ENCODE measurements at places on chromosomes 2 and 18.

GRCh38 chr18:11517704-11518103 lies 91.7 kb upstream of the SLC35G4 start:
- DNase-seq: no peak

- no peak for DNase-seq
Measured at GRCh38 chr2:79580175-79580574, 67.3 kb downstream of the CTNNA2 start.

- no peak for DNase-seq
Measured at GRCh38 chr2:3683748-3684454, 19.5 kb upstream of the DCDC2C start.

GRCh38 chr18:32764611-32765244 lies 8.1 kb downstream of the KLHL14 start:
- DNase-seq: no peak

GRCh38 chr2:139867601-139868226 lies 1087.5 kb upstream of the NXPH2 start:
- DNase-seq: no peak

DNA sequence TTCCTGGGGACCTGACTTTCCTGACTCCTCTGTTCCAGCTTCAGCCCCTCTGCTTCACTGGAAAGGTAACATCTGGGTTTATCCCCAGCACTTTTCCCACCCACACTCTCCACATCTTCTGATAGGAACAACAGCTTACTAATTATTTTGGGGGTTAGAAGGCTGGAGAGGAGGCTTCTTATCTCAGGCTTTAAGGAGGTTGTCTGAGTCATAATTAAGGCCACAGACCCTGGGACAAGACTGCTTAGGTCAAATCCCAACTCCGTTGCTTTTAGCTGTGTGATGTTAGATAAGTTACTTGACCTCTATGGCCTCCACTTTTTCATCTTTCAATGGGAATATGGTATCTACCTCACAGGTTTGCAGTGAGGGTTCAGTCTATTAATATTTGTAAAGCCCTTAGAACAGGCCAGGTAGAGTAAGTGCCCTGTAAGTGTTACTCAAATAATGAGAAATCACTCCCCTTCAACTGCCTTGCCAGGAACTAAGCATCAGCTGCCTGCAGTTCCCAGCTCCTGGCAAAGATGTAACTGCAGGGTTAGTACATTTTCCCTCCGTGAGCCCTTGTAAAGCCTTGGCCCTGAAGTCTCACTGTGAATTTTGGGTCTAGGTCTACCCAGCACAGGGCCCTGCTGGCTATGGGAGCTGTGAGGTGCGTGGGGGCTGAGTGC lies 123.6 kb downstream of the MTX2 start:
- DNase-seq: no peak

DNA sequence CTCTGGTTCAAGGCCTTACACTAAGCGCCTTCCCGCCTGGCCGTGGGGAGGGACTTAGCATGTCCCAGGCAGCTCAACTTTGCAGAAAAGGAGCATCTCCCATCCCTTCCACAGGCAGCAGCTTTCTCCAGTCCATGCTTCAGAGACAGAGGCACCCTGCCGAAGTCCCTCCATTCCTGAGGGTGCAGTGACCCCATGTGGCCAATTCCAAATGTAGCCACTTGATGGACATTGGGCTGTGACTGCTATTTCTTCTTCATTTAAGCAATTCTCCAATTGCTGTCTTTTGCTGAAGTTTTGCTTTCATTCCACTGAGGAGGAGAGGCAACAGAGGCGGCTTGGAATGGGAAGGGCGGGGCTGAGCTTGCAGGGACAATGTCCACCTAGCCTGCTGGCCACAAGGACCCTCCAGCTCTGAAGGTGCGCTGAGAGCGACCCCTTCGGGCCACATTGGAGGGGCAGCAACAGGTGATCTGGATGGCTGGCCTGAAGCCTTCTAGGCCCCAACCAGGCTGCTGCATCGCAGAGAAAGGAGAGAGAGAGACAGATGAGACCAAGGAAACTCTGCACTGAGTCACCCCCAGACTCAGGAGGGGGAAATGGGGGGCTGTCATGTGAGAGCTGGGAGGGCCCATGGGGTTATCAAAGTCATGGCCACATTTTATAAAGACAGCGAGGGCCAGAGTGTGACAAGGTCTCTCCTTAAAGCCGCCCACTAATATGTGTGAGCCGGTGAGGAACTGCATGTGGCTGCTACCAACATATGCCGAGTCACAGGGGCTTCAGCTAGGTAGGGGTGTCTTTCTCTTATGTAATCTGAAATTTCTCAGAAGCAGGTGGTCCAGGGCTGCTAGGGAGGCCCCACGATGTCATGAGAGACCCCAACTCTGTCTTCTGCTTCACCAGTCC lies 61.3 kb downstream of the LONRF2 start:
- no peak for DNase-seq

DNA sequence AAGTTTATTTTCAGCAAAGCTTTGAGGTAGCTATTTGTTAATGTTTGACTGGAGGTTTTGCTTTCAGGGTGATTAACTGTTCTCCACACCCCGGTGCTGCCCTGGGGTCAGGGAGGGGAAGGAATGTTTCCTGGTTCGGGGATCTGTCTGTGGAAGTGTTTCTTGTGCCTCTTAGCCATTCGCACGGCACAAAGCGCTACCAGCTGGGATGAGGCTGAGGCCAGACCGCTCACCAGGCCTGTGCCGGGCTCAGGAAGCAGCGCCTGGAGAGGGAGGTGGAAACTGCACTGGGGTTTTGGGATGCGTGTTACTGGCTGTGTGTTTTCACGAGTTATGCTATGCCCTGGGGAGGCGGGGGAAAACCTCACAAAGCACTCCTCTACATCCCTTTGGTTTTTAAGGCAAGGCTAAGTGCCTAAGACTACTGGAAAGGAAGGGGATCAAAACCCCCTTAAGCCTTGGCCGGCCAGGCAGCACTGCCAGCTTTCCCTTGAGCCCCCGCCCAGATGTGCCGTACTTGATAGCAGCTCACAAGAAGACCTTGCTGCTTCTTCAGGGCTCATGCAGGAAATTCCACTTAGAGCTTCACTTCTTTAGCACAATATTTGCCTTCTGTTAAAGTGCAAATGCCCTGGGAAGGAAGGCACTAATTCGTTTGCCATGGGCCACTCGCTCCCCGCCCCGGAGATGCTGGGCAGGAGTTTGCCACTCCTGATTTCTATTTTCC lies 65.7 kb upstream of the CNGA3 start:
- DNase-seq: no peak

DNA sequence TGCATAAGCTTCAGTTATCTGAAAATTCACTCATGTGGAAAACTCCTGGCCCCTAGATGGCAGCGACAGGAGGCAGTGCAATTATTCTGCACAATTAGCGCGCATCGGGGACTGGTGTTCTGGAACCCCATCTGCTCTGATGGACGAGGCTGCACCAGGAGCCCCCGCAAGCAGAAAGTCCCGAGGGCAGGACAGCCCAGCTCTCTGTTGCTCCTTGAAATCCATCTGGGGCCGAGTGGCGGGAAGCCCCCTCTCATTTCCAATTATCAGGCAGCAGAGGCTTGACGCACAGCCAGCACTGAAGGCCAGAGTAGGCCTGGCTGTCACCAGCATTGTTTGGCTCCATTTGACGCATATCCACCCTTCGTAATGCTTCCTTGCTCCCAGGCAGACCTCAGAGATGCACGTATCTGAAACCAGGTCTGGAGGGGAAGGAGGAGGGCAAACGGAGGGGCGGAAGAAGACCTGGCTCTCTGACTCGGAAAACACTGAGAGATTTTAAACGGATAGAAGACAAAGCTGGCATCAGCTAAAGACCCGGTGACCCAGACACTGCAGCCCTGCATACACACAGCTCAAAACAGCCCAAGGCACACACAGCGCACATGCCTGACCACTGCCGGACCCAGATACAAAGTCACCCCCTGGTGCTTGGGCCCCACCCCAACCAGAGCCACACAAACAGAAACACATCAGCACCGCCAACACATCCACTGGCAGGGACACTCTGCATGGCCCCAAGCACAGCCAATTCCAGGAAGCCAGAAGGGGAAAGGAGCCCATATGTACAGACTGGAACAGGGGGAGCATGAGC lies 69.8 kb downstream of the TNS1 start:
- DNase-seq: peak; percentile 90

- DNase-seq: no peak
Measured at GRCh38 chr18:4035521-4035920, 419.6 kb downstream of the DLGAP1 start.

- no peak for DNase-seq
Measured at GRCh38 chr18:36387310-36387709, 89.8 kb downstream of the FHOD3 start.

DNA sequence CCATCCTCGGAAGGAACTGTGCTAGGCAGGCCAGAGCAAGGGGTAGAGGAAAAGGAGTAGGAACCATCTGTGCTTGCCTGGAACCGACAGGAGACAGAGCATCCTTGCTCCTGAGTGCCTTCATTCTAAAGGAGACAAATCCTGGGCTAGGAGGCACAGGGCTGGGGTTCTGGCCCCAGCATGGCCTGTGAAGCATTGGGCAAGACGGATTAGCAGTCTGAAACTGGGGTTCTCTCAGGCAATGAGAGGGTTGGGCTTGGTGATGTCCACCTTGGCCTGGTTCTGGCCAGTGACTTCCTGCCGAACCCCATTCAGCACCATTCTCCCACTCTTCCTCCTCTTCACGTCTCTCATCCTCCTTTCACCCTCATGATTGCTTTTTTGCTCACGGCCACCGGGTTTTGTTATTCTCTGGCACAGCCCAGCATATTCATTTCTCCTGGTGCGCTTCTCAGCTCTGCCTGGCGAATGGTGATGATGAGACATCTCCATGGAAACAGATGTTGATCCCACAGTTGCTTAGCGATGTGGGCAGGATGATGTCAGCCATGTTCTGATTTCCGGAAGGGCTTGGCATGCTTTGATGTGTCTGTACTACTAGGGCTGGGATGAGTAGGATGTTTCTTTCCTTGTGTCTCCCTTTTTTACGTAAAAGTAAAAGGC lies 127.7 kb downstream of the CAPN13 start:
- DNase-seq: peak; percentile 28

GRCh38 chr18:48719974-48720654 lies 181.3 kb downstream of the CTIF start:
- no peak for DNase-seq

DNA sequence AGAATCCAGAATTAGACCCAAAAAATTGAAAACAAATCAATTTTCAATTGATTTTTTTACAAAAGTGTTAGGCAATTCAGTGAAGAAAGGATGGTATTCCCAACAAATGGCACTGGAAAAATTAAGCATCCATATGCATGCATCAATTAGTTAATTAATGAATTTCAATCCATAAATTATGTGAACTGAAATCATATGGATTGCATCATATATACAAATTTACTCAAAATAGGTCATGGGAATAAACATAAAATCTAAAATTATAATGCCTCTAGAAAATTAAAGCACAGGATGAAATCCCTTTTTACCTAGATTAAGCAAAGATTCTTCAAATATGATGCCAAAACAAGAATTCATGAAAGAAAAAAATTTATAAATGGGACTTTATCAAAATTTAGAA lies 213.9 kb upstream of the KLHL29 start:
- DNase-seq: no peak

- DNase-seq: no peak
Measured at GRCh38 chr2:239836021-239836765, 188.9 kb downstream of the NDUFA10 start.

DNA sequence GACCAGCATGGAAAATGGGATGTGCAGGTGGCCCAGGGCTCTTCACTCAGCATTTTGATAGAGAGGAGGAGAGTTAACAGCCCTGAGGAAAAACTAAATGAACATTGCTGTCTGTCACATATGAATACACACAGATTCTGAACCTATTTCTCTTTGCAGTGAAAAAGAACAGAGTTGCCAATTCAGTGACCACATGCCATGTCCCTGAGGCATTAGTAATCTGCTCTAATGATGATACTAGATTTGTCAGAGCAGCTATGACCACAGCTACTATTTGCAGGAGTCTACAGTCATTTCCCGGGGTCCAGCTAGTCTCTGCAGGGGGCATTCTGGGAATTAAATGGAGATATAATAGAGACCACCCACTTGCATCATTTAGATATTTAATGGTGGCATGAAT lies 267.6 kb downstream of the TMX3 start:
- no peak for DNase-seq

GRCh38 chr2:80560326-80560725 lies 255.8 kb upstream of the LRRTM1 start:
- no peak for DNase-seq

DNA sequence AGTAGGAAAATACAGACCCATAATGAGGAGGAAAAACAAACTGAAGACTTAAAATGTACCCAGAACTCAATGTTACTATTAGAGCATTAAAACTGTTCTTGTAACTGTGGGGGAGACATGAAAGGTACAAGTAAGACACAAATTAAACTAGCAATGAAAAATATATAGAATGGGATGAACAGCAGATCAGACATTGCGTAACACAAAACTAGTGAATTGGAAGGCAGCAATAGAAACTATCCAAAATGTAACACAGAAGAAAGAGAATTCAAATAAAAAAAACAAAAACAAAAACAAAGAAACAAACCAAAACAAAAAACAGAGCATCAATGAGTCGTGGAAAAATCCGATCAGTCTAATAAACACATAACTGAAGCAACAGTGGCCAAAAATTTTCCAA lies 127.1 kb upstream of the CNGA3 start:
- DNase-seq: no peak

DNA sequence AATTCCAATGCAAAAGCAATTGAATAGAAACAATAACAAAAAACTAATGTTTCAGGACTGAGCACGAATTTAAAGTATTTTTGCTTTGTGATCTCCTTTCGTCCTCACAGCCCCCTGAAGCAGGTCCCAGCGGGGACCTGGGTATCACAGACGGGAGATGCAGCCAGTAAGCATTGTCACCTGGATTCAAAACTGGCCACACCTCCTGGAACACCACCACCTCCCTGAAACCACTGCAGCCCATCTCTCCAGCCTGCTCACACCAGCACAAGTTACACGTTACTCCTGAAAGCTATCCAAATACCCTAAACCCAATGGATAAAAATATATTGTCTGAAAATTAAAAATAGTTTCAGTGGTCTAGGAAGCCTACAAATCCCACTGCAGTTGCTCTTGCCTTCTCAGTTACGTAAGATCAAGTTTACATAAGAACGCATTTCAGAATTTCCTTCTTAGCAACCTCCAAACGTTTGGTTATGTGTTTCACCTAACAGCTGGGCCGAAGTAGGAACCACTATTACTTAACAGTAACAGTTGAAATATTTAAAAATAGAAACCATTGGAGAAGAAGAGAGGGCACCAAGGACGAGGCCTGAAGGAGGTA lies 178.0 kb downstream of the HDAC4 start:
- no peak for DNase-seq

DNA sequence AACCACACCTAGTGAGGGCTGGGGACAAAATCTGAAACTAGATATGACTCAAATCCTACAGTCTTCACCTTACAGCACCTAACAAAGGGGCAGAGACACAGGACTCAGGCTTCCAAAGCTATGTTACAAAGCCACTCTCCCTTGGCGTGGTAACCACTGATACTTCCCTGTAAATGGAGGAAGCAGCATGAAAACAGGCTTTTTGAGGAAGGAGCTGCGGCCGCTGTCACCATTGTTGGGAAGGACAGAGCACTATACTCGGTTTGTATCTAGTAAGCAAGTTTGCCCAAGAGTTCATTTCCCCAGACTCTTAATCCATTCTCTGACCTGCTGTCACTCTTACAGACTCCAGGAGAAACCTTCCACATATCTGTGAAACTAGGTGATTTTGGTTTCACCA lies 60.3 kb downstream of the LONRF2 start:
- no peak for DNase-seq

- no peak for DNase-seq
Measured at GRCh38 chr2:101809698-101810097, 112.2 kb downstream of the MAP4K4 start.
